ENCODE measurements at places on chromosomes 7 and 10.

DNA sequence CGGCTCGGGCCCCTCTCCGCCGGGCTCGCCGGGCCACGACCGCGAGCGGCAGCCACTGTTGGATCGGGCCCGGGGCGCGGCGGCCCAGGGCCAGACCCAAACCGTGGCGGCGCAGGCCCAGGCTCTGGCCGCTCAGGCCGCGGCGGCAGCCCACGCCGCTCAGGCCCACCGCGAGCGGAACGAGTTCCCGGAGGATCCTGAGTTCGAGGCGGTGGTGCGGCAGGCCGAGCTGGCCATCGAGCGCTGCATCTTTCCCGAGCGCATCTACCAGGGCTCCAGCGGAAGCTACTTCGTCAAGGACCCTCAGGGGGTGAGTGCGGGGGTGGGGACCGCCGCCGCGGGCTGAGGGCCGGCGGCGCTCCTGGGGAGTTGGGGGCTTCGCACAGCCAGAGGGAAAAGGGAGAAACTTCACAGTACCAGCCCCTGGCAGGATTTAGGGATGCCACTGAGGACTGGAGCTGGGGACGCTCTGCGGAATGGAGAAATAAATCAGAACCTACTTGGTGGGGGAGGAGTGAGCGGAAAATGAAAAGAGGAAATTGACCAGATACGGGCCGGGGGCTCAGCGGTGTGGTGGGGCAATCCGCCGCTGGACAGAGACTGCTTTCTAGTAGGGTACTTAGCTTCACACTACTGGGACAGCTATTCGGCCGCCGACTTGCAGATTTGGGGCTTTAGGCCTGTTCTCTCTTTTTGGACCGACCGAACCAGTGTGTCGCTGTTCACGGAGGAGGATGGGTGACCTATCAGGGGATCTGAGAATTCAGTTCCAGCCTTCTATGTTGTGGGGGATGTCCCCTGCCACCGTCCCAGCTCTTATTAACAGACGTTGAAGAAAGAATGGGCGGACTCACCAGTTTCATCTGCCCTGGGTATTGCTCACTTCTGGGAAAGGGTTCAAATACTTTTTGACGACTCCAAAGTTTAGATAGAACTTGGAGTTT lies 669 bp downstream of the PI4K2A start:
- no peak for DNase-seq

GRCh38 chr10:11654659-11655058 lies 43.2 kb upstream of the USP6NL start:
- no peak for DNase-seq

DNA sequence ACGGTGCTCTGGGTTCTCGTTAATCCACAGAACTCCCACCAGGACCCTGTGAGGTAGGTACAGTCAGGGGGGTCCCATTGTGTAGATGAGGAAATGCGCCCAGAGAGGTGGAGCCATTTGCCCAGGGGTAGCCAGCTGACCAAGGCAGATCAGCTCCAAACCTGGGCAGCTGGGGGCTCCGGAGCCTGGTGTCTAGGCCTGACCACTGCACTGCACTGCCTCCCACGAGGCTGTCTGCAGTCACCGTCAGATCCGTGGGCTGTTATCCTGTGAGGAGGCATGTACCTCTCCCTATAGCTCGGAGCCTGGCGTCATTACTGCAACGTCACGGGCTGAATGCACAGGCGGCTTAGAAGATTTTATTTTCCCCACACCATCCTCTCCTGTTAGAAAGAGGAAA lies 411.8 kb upstream of the FOXK1 start:
- no peak for DNase-seq

GRCh38 chr10:81021428-81022129 lies 483.9 kb downstream of the SH2D4B start:
- DNase-seq, result no peak

DNA sequence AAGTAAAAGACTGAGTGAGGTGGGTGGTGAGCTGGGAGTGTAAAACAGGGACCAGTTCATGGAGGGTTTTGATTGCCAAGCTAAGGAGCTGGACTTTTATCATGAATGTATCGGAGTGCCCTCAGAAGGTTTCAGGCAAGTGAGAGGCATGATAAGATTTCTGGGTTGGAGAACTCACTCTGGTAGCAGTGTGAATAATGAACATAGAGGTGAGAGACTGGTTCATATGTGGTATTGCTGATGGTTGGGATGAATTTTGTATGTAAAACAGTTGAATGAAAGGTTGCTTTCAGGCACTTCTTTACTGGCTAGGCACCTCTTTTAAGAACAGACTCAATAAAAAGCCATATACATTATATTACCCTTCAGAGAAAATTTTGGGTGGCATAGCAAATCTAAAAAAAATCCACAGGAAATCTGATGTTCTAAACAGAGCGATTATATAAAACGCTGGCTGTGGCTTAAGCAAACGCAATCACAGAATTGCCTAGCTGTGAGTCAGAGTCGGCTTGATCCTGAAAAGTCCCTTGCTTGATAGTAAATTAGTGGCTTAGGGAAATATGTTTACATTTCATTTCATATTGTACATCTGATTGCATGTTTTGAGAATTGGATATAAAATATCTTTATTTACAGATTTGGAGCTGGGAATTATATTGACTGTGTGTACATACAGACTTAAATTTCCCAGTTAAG lies 92.9 kb upstream of the HDAC9 start:
- no peak for DNase-seq
